ENCODE measurements at places on chromosomes 12 and 14. TPM values are rescaled to one million over a fixed set of nuclear protein-coding genes. Genes with fewer than 3 reads are reported as not detected.

- DNase-seq = no peak
These were observed 292.0 kb downstream of the RPAP3 start for GRCh38 chr12:47413806-47414205.

GRCh38 chr14:78989221-78989620, 819.0 kb downstream of the NRXN3 start:
- no peak for DNase-seq

DNA sequence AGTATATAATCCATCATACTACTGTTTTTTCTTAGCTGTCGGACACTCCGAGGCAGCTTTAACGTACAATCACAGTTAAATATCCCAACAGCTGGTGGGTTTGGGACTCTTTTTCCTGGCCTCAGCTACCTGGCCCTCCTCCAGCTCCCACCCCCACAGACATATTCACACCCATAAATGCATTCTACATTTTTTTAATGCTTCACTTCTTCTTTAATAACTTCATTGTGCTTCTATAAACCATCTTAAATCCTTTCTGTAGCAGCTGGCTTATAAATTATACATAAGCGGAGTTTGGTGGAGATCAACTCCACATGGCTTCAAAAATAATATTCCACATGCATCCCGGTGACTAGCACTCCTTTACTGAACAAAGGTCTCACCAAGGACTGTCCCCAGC, 33.3 kb downstream of the TDG start:
- DNase-seq = no peak

- peak; percentile 90 for DNase-seq
These were observed 13.2 kb upstream of the SERPINA3 start for GRCh38 chr14:94598816-94599655.

DNA sequence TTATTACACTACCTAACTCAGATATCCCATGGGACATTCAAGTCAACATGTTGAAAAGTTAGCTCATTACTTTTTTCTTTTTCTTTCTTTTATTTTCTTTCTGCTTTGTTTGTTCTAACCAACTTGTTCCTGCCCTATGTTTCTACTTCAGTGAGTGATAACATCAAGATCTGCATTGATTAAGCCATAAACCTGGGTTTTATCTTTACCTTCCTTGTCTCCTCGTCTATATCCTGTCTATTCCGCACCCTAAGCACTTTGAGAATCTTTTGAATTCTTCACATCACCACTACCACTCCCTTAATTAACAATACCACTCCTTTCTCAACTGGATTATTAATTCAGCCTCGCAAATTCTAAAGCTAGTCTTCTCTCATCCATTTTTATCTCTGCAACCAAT, 81.9 kb upstream of the AVPR1A start:
- no peak for DNase-seq

SLC39A2 gene
- not detected for total RNA-seq

PMCH gene
- total RNA-seq = not detected

DNA sequence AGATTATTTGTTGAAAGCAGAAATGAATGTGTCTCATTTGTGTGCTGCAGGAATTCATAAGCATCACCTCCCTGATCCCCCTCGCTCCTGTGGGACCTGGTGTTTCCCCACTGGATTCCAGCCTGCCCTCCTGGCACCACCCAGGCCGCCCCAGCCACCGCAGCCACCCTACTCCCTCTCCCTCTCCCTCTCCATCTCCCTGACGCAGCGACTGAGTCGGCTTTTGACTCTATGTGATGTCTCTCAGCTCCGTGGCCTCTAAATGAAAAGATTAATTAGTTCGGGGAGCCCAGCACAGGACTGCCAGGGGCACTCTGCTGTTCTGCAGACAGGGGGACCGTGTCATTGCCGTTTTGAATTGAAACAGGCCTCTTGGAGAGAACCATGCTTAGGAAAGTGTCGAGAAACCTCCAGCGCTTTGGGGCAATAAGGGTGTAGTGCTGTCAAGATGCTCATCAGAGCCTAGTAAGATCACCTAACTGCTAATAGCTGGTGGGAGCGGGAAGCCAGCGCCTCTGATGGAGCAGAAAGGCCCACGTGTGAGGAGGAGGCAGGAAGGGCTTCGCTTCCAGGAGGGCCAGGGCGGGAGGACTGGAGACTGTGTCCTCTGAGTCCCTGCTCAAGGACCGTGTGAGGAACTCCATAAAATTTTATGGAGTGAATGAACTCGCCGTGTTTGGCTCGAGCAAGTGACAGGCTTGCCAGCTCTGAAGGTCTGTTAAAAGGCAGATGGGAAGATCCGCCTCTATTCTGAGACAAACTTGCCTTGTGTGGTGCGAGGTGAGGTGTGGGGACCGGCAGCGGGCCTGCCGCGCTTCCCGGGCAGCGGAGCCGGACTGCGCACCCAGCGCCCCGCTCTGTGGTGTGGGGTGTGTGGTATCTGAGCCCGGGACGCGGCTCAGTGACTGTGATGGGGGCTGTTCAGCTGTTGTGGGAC, 157.4 kb upstream of the C14orf180 start:
- no peak for DNase-seq

GRCh38 chr14:98082833-98083232, 1189.2 kb downstream of the BCL11B start:
- no peak for DNase-seq

GDF3 gene
- total RNA-seq = not detected

DNA sequence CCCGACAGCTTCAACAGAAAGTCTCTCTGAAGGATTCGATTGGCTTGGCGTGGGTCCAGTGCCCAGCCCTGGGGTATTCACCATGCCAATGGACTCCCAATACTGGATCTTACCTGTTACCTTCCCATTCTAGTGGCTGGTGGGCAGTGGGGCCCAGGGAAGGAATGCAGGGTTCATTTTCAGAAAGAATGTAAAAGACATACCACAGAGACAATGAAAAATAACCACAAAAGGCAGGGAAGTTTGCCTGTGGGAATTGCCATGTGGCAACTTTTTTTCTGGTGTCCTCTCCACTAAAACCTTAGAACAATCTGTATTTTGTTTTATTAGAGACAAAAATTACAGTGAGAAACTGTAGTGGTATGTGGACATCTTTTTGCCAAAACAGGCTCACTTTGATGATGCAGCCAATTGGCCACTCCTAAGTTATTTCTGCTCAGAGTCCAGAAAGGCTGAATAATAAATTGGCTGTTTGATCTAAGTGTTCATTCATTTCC, 55.2 kb downstream of the PTGER2 start:
- DNase-seq = no peak

- no peak for DNase-seq
These were observed 97.4 kb downstream of the NAV3 start for GRCh38 chr12:77928078-77928477.

- no peak for DNase-seq
These were observed 87.4 kb upstream of the SLC38A2 start for GRCh38 chr12:46459861-46460545.

DNA sequence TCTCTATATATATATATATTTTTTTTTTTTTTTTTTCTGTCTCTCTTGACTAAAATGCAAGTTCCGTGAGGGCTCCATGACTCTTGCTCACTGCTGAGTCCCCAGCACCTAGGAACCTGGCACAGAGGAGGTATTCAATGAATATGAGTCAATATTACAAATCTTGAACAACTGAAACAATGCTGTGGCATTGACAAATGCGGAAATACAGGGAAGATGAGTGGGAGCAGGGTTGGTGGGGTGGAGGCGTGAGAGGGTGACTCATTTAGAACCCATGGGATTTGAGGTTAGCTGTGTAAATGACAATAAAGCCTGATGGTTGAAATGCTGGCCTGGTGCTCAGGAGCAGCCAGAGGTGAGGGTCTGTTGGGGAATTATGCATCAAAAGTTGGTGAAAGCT, 121.7 kb upstream of the FUT8 start:
- DNase-seq = peak; percentile 74

DNA sequence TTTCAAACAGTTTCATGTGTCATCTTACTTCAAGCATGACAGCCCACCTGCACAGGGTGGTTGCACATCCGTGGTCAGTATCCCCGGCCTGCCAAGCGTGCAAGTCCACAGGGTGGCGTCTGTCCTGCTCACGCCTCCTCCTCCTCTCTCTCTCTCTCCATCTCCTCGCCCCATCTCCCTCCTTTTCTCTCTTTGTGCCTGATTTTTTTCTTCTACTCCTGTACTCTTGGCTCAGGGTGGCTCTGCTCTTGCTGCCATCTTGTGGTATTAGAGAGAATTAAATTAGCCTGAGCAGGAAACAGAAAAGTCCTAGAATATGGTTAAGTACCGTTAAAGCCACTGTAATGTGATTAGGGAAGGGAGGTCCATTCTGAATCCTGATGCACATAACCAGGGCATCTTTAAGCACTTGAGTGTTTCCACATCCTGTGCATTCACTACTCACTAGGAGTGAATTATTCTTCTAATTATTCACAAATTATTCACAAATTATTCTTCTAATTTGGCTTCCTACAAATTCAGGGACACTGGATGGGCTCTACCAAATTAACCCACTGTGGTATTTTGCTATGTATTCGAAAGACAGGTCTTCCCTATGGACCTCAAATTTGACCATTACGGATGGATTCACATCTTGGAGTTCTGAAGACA, 25.5 kb upstream of the DTX1 start:
- peak; percentile 77 for DNase-seq

- DNase-seq = no peak
These were observed 1212.4 kb upstream of the TMEM132C start for GRCh38 chr12:127054531-127054930.

DNA sequence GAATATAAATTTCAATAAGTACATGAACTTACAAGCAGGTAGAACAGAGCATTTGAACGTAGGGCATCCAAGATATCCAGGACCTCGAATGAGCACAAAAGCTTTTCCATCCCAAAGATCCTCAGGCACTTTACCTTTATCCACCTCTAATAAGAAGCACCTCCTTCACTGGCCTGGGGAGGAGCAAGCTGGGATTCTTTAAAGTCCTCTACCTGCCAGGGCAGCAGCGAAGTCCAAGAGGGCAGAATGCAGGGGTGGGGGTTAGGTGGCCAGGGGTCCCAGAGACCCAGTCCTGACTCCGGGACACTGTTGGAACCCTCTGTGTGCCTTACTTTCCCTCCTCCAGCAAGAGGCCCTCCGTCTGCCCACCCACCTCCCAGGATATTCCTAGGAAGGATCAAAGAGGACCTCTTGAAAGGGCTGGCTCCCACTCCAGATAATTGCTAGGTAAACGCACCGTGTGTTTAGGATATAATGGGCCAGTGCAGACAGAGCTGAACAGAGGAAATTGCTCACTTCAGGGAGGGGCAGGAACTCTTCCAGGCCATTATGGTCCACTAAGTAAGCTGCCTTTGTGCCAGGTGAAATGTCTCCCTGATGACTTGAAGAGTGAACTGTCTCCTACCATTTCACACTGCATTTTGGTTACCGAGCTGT, 68.1 kb downstream of the TTC9 start:
- no peak for DNase-seq

- DNase-seq = no peak
These were observed 23.3 kb downstream of the TMED8 start for GRCh38 chr14:77353469-77354141.

GZMB gene
- not detected for total RNA-seq

DNA sequence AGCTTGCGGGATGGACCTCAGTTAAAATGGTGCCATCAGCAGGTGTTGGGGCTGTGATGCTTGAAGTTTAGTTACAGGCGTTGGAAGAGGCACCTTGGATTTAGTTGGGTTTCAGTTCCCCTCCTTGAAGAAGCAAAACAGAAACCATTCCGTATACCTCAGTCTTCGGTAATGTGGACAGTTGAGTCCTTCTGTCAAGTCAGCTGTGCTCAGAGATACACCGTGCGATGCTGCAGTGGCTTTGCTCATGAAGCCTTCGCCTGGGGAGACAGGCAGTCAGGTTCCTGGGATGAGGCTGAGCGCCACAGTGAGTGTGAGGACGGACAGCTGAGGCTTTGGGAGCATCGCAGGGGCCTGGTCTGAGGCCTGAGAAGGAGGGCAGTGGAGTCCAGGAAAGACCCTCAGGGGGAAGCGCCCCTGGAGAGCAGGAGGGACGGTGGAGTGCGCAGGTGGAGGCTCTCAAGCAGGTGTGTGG, 7.4 kb downstream of the RAN start:
- no peak for DNase-seq

DNA sequence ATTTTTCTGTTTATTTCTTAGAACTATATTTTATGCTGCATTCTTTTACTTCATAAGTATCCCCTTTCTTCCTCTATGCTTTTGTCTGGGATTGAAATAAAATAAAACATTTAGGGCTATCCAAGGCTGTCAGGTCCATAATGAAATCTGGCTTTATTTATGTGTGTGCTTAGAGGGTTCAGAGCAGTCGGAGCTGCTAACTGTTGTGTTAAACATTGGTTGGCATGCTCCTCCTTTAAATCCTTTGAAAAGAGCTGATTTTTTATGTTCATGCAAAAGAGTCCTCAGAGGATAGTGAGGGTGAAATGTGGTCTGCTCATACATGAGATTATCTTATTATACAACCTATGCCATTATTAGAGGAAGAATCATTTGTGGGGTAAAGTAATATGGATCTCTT, 322.3 kb upstream of the E2F7 start:
- DNase-seq = no peak

GRCh38 chr12:105978276-105978675, 160.5 kb downstream of the NUAK1 start:
- no peak for DNase-seq

- no peak for DNase-seq
These were observed 35.6 kb upstream of the GPR68 start for GRCh38 chr14:91280129-91280528.

ANHX gene
- not detected for total RNA-seq

- DNase-seq = no peak
These were observed 413.5 kb downstream of the CCDC91 start for GRCh38 chr12:28603801-28604200.

DNA sequence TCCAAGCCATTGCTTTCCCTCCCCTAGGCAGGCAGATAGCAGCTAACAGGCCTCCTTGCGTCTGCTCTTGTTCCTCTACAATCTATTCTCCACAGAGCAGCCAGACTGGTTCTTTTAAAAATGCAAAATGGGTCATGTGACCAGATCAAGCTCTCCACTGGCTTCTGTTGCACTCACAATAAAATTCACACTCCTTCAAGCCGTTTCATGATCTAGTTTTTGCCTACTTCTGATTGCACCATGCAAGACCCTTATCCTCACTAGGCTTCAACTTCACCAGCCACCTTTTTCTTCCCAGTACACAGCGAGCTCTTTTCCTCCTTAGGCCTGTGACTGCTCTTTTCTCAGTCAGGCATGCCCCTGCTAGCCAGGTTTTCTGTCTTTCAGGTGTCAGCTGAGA, 6.1 kb upstream of the KRAS start:
- DNase-seq = no peak

DNA sequence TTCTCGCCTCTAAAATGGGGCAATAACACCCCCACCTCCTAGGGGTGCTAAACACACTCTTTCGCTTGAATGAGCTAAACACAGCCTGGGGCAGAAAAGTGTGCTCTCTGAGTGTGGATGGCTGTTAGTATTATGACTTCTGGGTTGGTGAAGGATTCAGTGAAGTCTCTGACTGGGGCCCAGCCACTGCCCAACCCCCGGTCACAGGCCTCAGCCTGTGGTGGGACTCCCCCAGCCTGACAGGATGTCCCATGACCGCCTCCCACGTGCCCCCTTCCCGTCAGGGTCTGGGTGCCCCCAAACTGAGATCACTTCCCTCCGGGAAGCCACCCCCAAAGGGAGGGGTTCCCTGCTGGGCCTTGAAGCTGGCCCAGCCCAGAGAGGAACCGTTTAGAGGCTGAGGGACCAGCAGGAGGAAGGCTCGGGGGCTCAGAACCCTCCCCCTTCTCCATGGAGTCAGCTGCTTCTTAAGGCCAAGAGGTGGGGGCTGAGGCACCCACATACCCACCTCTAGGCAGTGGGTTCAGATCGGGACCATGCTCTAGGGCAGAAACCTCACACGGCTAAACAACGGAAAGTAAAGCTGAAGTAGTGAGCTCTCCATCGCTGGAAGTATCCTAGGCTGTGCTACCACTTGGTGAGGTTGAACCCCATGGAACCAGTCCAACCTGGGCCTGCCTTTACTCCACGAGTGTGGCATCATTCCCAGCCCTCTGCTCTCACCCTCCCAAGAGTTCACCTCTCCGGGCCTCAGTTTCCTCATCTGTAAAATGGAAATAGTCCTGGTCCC, 13.8 kb downstream of the DTX1 start:
- DNase-seq = no peak

RFX4 gene
- total RNA-seq = not detected
